ENCODE measurements at places on chromosomes 7 and 10.

DNA sequence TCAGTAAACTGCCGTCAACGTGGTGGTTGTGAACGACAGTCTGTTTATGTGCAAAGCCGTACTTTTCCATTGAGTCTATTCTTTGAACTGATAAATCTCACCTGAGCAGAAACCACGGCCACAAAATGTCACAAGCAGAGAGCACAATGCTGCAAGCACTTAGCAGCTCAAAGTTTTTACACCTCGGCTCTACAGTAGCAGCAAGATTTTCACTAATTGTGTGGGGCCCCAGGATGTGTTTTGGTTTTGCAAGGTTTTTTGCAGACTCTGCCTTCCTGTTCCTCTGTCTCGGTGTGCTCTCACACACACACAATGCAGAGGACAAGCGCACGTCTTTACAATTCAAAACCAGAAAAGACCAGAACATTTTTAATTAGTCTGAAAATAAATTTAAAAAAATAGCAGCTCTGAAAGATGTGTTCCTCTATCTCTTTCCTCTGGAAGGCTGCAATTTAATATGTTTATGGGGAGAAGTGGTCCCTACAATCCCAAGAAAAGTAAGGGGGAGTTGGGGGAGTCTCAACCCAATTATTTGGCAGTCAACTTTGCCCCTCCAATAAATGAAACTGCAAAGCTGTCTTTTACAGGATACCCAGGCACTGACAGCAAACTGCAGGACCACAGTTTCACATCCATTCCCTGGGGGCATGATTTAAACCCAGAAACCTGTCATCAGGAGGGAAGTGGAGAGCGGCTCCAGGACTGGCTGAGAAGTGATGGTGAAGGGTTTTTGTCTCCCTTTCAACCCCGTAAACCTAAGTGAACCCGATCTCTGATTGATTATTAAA is 73.8 kb upstream of the SFMBT2 start:
- DNase-seq: no peak

- no peak for DNase-seq
Measured at GRCh38 chr7:92848851-92849250, 12.5 kb upstream of the CDK6 start.

DNA sequence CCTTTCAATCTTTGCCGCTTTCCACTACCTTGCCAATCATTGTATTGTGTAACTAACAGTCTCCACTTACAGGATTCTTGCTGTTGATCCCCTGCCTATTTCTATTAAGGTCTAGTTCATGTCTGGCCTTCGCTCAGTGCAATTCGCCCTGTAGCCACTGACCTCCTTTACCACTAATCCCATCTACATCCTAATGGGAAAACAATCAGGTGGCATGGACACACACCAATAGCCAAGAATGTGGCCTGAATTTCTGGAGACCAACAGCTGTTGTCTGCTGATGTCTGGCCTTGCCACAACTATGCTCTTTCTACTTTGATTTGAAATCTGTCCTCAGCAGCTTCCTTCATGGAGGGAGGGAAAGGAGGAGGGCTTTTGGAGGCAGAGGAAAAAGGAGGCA is 546.2 kb downstream of the SORCS3 start:
- DNase-seq: no peak

DNA sequence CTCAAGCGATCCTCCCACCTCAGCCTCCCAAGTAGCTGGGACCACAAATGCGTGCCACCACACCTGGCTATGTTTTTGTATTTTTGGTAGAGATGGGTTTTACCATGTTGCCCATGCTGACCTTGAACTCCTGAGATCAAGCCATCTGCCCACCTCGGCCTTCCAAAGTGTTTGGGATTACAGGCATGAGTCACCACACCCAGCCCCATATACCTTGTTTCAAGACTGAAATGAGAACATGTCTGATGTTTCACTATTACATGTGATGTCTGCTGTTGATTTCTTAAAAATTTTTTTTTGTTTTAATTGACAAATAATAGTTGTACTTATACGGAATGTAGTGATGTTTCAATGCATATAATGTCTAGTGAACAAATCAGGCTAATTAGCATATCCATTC is 14.5 kb downstream of the KLHL7 start:
- DNase-seq: no peak

DNA sequence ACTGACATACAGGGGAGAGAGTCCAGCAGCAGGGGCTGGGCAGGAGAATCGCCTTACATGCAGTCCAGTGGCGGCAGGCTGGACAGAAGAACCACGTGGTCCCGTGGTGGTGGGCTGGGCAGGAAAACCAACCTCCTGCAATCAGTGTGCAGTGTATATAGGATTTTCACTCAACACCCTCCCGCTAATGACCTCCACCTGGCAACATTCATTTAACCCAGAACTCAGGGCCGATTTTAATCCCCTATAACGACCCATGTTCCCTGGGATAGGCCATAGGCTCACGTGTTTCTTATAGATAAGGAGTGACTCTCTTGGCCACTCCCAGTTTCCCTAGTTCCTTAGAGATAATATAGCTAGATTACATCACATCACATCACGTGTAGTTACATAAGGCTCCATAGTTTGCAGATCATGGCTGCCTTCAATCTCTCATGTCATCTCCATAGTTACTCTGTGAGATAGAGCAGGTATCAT is 19.4 kb downstream of the MTURN start:
- no peak for DNase-seq

- DNase-seq: no peak
Measured at GRCh38 chr10:60517805-60518204, 128.1 kb upstream of the ANK3 start.

DNA sequence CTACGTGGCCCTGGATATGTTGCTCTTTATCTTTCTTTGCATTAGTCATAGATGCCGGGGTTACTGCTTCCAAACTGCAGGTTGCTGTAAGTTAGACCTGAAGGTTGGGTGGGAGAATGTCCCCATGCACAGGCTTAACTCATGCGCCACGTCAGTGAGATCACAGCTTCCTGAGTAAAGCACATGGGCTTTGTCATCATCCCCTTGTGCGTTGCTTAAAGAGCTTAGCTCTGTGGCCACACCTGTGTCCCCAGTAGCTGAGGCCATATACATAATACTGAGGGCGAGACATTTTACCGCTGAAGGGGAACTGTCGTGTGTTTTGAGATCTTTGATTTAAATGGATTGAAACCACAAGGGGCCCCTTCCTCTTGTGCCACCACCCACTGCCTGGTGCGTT is 45.8 kb upstream of the BTBD16 start:
- no peak for DNase-seq

DNA sequence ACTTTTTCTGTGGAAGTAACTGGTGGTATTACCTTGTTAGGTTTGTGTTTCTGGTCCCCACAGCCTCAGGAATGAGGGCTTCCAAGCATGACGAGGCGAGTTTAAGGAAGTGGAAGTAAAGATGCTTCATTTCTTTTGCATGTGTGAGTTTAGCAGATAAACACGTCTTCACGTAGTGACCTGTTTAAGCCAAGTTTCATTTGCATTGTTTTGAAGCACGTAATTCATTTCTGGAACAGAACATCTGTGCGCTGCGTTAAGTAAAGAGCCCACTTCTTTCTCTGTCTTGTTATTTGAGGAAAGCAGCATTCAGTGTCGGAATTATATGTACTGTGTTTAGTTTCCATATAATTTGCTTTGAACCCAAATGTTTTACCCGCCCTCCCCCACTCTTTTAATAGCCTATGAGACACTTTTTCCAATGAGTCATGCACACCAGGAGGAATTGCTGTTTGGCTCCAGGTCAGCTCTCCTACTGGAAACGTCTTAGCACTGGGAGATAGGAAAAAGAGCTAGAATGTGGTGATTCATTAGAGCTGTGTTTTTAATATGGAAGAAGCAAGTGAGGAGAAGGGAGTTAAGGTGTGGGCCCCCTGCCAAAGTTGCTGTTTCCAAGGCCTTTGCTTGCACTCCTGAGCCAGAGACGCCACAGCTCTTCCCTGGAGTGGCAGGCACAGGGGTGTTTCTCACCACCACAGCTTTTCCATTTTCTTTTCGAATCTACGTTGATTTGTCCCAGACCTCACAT is 36.7 kb downstream of the BTBD16 start:
- DNase-seq: no peak

DNA sequence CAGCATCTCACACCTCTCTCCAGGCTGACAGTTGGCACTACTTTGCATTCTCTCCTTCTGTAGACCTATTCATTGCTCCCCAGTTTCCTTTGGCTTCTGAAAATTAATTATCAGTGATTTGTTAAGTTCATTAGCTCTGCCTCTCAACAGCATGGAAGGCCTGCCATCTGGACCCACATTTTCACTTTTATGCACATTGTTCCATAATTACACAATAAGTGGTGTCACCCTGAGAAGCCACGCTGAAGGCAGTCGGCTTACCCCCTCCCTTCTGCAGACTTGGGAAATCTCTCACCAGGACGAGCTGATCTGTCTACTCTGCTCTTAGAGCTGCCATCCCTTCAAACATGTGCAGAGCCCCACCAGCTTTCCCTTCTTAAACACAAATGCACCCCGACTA is 64.7 kb downstream of the SLIT1 start:
- no peak for DNase-seq

DNA sequence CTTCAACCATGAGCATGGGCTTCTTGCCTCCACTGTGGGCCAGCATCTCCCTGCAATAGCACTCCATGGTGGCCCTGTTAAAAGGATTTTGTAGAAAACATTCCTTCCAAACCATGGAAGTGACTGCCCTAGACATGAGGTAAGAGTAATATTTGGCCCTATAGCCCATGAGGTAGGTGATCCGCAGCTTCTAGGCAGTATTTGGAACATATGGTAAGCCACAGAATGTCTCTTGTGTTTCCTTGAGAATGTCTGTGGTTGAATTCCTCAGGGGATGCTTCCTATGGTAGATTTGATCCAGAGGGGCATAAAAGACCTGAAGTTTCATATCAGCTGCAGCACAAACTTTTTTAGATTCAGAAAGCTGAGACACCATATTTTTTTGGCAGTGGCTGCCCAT is 54.9 kb downstream of the TMEM168 start:
- DNase-seq: no peak

- DNase-seq: no peak
Measured at GRCh38 chr10:119642556-119643111, 8.5 kb upstream of the BAG3 start.

DNA sequence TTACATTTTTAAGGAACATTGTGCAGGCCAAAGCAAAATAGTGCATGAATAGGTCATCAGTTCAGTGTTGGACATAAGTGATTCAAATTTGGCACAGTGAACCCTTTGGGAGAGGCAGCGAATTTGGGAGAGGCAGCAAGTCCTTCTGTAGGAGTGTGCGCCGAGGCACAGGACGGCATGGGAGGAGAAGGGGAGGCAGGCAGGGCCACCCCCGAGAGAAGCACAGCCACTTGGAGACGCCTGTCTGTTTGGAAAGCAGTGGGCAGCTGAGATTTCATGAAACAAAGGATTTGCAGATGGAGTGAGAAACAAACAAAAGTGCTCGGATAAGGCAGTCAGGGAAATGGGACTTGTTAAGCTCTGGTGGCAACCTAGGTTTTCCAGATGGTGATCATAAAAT is 30.6 kb downstream of the VIPR2 start:
- no peak for DNase-seq

- no peak for DNase-seq
Measured at GRCh38 chr10:61899069-61899531, 2.4 kb upstream of the ARID5B start.

GRCh38 chr10:69061305-69062161 is 26.4 kb upstream of the SRGN start:
- DNase-seq: no peak

DNA sequence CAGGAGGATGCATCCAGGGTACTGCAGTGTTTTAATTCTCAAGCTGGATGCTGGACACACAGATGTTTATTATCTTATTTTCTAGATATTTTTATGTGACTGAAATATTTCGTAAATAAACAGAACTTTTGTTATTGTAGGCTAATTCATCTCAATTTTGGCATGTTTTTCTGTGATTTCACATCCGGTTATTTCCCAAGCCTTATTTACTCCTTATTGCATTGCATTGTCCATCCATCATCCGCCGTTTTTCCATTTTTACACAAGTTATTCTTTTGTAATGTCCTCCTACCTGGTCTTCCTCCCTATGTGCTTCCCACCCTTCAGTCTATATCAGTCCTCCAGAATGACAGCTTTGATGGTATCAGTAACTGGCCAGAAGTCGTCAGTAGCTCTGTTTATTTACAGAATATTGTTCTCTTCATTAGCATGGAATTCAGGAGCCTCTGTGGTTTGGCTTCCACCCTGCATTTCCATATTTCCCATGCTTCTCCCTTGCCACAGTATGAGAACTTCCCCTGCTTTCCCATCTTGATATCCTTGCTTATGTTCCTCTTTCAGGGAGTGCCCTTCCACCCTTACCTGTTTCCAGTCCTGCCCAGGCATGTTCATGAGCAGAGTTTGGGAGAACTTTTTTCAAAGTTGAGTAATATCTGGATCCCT is 16.1 kb downstream of the GNAI1 start:
- DNase-seq: no peak

- no peak for DNase-seq
Measured at GRCh38 chr10:30445711-30446110, 11.7 kb downstream of the MAP3K8 start.

DNA sequence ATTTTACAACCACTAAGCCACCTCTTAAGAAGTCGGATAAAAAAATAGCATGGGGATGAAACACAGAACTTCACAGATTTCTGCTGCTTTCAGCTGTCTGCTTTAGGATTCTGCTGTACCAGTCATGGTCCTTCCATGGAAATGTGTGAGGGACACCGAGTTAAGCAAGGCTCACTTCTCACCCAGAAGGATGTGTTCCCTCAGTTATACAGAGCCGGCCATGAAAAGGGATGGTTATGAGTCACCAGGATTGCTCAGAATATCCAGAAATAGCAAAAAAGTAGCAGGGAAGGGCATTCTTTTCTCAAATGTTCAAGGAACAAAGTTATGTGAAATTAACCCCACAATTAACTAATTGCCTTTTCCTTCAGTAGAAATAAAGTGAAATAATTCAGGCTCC is 124.4 kb downstream of the AMPH start:
- no peak for DNase-seq

GRCh38 chr7:141754939-141755338 is 9.0 kb upstream of the TAS2R3 start:
- DNase-seq: no peak

DNA sequence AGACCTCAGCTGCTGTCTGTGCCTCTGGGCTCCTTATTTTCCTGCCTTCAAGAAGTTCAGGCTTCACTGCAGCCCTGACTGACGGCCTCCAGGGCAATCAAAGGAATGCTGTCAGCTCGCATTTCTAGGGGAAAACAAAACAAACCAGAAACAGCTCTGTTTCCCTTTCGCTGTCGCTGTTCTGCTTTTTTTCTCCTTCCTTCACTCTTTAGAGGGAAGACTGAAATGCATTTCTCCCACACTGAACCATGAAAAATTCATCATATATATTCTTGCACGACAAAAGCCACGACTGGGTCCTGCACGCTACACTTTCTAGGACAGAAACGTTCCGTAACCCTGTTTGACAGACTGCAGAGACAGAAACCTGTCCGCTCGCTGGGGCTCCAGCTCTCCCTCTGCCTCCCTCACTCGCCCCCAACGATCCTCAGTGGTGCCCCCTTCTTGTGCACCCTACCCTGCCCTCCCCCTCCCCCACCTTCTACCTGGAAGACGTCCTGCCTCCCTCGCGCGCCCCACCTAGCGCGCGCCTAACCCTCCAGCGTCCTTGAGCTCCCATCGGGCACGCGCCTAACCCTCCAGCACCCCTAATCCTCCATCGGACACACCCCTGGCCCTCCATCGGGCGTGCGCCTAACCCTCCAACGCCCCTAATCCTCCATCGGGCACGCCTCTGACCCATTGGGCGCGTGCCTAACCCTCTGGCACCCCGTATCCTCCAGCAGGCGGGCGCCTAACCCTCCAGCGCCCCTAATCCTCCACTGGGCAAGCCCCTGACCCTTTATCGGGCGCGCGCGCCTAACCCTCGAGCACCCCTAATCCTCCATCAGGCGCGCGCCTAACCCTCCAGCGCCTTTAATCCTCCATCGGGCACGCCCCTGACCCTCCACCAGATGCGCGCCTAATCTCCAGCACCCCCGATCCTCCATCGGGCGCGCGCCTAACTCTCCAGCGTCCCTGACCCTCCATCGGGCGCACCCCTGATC is 37.1 kb downstream of the SVOPL start:
- DNase-seq: no peak

Data from stimulated activated CD8-positive, alpha-beta memory T cell treated with anti-CD3 and anti-CD28 coated beads, Interleukin-15, amount 100 ng/mL, for 24 hours (primary cell).